ENCODE measurements at places on chromosomes 16 and 17. TPM values are rescaled to one million over a fixed set of nuclear protein-coding genes. Genes with fewer than 3 reads are reported as not detected.

The SLC13A5 gene
- 0.38 TPM for total RNA-seq

The TAC4 gene
- not detected for total RNA-seq

The KCNJ2 gene
- 0.05 TPM for total RNA-seq

The HS3ST3B1 gene
- 1.9 TPM for total RNA-seq

The P2RX5 gene
- 16.9 TPM for total RNA-seq

The ACE gene
- 3.4 TPM for total RNA-seq
